Keratinocyte (primary cell): ENCODE measurements at places on chromosomes 11 and 22. TPM values are rescaled to one million over a fixed set of nuclear protein-coding genes. Genes with fewer than 3 reads are reported as not detected.

Gene YPEL4
- 0.05 to 0.14 TPM in 2 of 3 replicates, not detected in the other for polyA plus RNA-seq

Gene OR8G5
- 0.06 TPM in 1 of 3 replicates, not detected in the others for polyA plus RNA-seq

Gene SPI1
- polyA plus RNA-seq = not detected in 3 replicates

Gene LDHAL6A
- polyA plus RNA-seq = not detected in 3 replicates

Gene ACTN3
- polyA plus RNA-seq = not detected in 3 replicates

Gene XRCC6
- polyA plus RNA-seq = 162 to 247 TPM (median 244 TPM) in 3 replicates

Gene CAVIN3
- polyA plus RNA-seq = 26.0 to 43.0 TPM (median 30.1 TPM) in 3 replicates

DNA sequence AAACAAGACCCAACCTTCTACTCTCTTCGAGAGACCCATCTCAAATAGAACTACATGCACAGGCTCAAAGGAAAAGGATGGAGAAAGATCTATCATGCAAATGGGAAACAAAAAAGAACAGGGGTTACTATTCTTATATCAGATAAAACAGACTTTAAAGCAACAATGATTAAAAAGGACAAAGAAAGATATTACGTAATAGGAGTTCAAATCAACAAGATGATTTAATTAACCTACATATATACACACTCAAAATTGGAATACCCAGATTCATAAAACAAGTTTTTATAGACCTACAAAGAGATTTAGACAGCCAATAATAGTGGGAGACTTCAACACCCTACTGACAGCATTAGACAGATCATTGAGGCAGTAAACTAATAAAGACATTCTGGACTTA, 536.6 kb upstream of the RAG2 start:
- H3K27me3 ChIP-seq = no peaks in the 10 kb centered on the region
- H3K36me3 ChIP-seq = no peaks in the 10 kb centered on the region
- H3K4me3 ChIP-seq = no peak overlapping the region
- no peaks in the 10 kb centered on the region for H3K4me1 ChIP-seq
- DNase-seq = no peak

GRCh38 chr11:69683764-69684333, 8.7 kb upstream of the LTO1 start:
- no peaks in the 10 kb centered on the region for H3K36me3 ChIP-seq
- H3K27me3 ChIP-seq = no peaks in the 10 kb centered on the region
- H3K27ac ChIP-seq = no peak overlapping the region
- no peak overlapping the region for H3K4me3 ChIP-seq
- DNase-seq = no peak

DNA sequence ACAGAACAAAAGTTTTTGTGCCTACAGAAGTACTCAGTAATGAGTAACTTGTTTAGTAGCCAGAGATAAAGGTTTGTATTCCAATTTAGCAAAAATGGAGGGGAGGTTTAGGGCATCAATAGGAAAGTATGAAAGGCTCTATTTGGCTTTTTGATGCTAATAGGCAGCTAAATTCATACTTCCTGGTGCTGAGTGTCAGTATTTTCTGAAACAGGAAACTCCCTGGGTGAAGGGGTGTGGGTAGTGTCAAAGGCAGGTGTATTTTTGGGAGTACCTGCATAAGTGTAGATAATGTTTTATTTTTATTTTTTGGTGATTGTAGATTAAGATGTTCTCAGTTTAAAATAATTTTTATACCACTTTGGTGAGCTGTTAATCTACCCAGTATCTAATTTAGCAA, 29.3 kb upstream of the MMP7 start:
- H3K36me3 ChIP-seq = no peaks in the 10 kb centered on the region
- no peak for DNase-seq
- H3K4me1 ChIP-seq = peaks cover 19% of the 10 kb centered on the region
- H3K27me3 ChIP-seq = no peaks in the 10 kb centered on the region

DNA sequence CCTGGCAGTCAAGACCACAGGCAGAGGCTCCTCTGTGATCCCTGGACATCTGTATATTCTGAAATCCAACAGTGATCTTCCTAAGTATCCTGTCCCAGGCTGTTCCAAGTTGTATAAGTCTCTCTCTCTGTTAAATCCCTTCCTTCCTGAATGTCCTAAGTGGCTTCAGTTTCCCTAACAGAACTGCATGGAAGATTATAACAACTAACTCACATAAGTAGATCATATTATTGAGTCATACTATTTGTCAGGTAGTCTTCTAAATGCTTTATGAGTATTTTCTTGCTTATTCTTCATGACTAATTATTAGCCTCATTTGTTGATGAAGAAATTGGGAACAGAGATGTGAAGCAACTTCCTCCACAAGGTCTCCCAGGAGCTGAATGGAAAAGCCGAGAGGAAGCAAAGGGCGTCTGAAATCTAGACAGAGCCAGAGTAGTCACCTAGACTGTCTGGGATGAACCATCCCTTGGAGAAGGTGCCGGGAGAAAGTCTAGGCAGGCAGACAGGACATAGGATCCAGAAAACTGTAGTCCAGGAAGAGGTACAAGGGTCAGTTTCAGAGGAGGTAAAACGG, 93.2 kb upstream of the FAT3 start:
- DNase-seq = no peak
- no peak overlapping the region for H3K27ac ChIP-seq
- H3K4me1 ChIP-seq = peaks cover 4% of the 10 kb centered on the region
- H3K27me3 ChIP-seq = no peaks in the 10 kb centered on the region
- no peaks in the 10 kb centered on the region for H3K36me3 ChIP-seq
- no peak overlapping the region for H3K4me3 ChIP-seq

DNA sequence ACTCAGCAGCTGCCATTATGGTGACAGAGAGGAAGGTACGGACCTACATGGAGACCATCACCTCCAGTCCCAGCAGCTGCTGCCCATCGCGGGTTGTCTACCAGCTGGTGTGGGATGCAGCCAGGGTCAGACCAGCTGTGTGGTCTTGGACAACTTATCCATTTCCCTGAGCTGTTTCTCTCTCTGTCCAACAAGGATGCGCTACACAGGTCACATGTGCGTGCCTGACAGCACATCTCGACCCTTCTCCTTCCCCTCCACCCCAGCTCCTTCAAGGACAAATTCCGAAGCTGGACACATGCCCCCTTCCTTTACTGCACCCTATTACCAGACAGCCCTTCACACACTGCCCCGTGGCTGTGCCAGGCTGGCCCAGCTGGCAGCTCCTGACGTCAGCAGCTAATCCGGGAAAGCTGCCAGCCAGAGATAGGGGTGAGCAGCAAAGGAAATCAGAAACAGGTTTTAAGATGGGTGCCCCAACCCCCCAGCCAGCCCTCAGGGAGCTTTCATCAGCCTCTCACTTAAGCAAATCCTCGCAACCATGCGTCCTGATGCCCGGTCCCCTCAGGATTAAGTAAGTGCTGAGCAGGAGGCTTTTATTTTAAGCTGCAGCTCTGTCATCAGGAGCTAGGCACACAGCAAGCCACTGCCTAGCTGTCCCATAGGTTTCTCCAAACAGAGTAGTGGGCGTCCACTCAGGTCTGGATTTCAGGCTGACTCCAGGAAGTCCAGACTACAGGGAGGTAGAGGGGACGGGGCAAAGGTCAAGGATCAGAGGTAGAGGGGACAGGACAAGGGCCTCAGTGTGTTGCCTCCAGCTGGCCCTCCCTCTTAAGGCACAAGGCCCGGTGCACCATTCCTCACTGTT, 20.3 kb downstream of the TEF start:
- H3K36me3 ChIP-seq = peaks cover under 1% of the 10 kb centered on the region
- H3K4me3 ChIP-seq = no peak overlapping the region
- H3K27ac ChIP-seq = no peak overlapping the region
- no peak for DNase-seq
- H3K4me1 ChIP-seq = peaks cover 13% of the 10 kb centered on the region

DNA sequence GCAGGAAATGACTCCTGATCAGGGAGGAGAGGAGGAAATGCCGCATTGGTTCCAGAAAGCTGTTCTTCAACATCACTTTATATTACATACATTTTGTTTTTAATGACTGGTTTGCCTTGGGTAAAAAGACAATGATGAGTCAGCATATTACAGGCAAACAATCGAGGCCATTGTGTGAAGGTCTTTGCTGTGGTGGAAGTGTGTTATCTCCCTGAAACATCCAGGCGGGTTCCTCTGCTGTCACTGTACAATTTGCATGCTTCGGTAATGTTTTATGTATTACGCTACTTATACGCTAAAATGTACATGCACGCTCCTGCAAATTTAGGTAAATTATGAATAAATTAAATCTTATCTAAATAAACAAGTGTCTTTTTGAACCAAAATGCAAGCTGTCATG, 161.1 kb downstream of the KIRREL3 start:
- H3K4me3 ChIP-seq = no peak overlapping the region
- H3K27ac ChIP-seq = no peak overlapping the region
- no peak for DNase-seq
- H3K36me3 ChIP-seq = no peaks in the 10 kb centered on the region

DNA sequence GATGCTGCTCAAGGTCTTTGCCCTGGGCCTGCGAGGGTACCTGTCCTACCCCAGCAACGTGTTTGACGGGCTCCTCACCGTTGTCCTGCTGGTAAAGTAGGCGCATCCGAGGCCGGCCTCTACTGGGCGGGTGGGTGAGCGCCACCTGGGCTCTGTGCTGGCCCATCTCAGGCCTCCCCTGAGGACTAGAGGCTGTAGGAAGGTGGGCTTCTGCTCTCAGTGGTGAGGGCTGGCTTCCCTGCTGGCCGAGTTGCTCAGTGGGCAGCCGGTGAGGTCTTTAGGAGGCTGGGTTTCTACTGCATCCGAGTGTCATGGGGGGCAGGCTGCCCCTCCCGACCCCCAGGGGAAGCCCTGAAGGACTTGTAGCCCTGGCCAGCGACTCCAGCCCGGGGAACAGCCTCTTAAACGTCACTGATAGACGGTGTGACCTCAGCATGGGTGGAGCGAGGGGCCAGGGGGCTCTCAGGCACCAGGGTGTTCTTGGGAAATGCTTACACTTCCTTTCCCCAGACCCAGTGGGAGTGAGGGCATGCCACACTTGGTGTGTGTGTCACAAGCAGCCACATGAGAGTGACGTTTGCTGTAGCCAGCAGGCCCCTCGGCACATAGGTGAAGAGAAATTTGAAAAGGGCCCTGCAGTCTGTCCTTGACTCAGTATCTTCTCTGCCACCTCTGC, 30.3 kb downstream of the TPCN2 start:
- DNase-seq = no peak
- H3K36me3 ChIP-seq = peaks cover 12% of the 10 kb centered on the region
- no peak overlapping the region for H3K4me3 ChIP-seq
- H3K27ac ChIP-seq = no peak overlapping the region
- peaks cover 14% of the 10 kb centered on the region for H3K4me1 ChIP-seq
- no peaks in the 10 kb centered on the region for H3K27me3 ChIP-seq

DNA sequence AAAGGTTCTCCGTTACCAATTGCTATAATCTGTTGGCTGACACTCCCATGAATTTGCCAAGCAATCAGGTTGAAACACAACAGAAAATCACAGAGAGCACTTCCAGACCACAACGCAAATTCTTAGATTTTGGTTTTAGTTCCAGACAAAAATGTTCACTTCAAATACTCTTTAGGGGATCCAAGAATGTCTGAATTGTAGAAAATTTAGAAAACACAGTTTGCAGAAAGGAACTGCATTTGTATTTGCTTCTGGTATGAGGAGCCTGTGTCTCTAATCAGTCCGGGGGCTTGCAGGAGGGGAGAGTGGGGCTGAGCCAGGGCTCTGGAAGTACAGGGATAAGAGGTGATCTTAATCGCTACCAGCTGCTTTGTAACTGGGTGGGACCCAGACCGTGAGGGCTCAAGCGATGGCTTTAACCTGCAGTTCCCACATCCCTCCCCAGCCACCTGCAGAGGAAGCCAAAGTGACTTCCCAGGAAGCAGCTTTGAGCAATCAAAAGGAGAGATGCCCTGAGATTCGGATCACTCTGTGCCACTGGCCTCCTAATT, 18.7 kb downstream of the SCUBE2 start:
- no peaks in the 10 kb centered on the region for H3K36me3 ChIP-seq
- DNase-seq = no peak
- H3K27me3 ChIP-seq = no peaks in the 10 kb centered on the region
- no peak overlapping the region for H3K4me3 ChIP-seq
- H3K4me1 ChIP-seq = peaks cover 33% of the 10 kb centered on the region

- H3K27ac ChIP-seq = no peak overlapping the region
- H3K4me1 ChIP-seq = no peaks in the 10 kb centered on the region
- DNase-seq = no peak
- H3K36me3 ChIP-seq = no peaks in the 10 kb centered on the region
These were observed 187.5 kb upstream of the PLET1 start for GRCh38 chr11:112448168-112448567.

- no peak overlapping the region for H3K27ac ChIP-seq
- H3K4me3 ChIP-seq = no peak overlapping the region
- H3K27me3 ChIP-seq = no peaks in the 10 kb centered on the region
- DNase-seq = no peak
- H3K4me1 ChIP-seq = peaks cover 6% of the 10 kb centered on the region
These were observed 11.2 kb upstream of the TMEM184B start for GRCh38 chr22:38284042-38284402.

GRCh38 chr22:30922151-30922611, 46.4 kb downstream of the MORC2 start:
- no peak overlapping the region for H3K27ac ChIP-seq
- peaks cover 4% of the 10 kb centered on the region for H3K4me1 ChIP-seq
- peaks cover 15% of the 10 kb centered on the region for H3K36me3 ChIP-seq

DNA sequence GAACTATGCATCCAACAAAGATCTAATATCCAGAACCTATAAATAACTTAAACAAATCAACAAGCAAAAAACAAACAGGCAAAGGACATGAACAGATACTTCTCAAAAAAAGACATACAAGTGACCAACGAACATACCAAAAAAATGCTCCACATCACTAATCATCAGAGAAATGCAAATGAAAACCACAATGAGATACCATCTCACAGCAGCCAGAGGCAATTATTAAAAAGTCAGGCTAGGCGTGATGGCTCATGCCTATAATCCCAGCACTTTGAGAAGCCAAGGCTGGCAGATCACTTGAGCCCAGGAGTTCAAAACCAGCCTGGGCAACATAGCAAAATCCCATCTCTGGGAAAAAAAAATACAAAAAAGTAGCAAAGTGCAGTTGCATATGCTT, 10.7 kb downstream of the SAA4 start:
- H3K4me3 ChIP-seq = no peak overlapping the region
- no peak overlapping the region for H3K27ac ChIP-seq
- no peak for DNase-seq
- no peaks in the 10 kb centered on the region for H3K36me3 ChIP-seq
- peaks cover 2% of the 10 kb centered on the region for H3K27me3 ChIP-seq

GRCh38 chr11:22922672-22923071, 62.4 kb upstream of the CCDC179 start:
- H3K4me1 ChIP-seq = no peaks in the 10 kb centered on the region
- H3K27ac ChIP-seq = no peak overlapping the region
- no peaks in the 10 kb centered on the region for H3K36me3 ChIP-seq
- no peaks in the 10 kb centered on the region for H3K27me3 ChIP-seq
- H3K4me3 ChIP-seq = no peak overlapping the region
- no peak for DNase-seq

GRCh38 chr11:77046060-77046501, 11.9 kb downstream of the B3GNT6 start:
- no peaks in the 10 kb centered on the region for H3K27me3 ChIP-seq
- peaks cover 13% of the 10 kb centered on the region for H3K4me1 ChIP-seq
- H3K4me3 ChIP-seq = peak overlapping the region; percentile 19
- DNase-seq = no peak
- no peak overlapping the region for H3K27ac ChIP-seq

GRCh38 chr22:48404801-48405447, 1422.7 kb downstream of the BRD1 start:
- no peaks in the 10 kb centered on the region for H3K4me1 ChIP-seq
- no peak overlapping the region for H3K4me3 ChIP-seq
- DNase-seq = no peak
- no peaks in the 10 kb centered on the region for H3K36me3 ChIP-seq

- H3K27me3 ChIP-seq = peaks cover 3% of the 10 kb centered on the region
- no peak overlapping the region for H3K4me3 ChIP-seq
- no peaks in the 10 kb centered on the region for H3K4me1 ChIP-seq
- no peak overlapping the region for H3K27ac ChIP-seq
- no peaks in the 10 kb centered on the region for H3K36me3 ChIP-seq
- no peak for DNase-seq
These were observed 86.3 kb upstream of the VPREB1 start for GRCh38 chr22:22158207-22158816.
